ENCODE measurements at places on chromosomes 11 and 22.

- no peak for DNase-seq
These were observed 394 bp downstream of the KIAA1671 start for GRCh38 chr22:24952837-24953383.

GRCh38 chr11:120807414-120808150 lies 216.3 kb upstream of the TBCEL start:
- no peak for DNase-seq

GRCh38 chr11:20021771-20022362 lies 138.4 kb downstream of the DBX1 start:
- DNase-seq: no peak

- DNase-seq: no peak
These were observed 108.5 kb downstream of the TSPAN18 start for GRCh38 chr11:44835296-44835695.

DNA sequence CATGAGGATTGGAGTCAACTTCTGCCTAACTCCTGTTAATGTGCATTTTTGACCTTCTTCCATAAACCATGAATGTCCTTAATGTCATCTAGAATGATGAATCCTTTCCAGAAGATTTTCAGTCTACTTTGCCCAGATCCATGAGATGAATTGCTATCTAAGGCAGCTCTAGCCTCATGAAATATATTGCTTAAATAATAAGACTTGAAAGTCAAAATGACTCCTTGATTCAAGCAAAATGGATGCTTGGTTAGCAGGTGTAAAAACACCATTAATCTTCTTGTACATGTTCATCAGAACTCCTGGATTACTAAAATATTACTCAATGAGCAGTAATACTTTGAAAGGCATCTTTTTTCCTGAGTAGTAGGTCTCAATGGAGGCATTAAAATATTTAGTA lies 238.5 kb upstream of the ZC3H12C start:
- no peak for DNase-seq

DNA sequence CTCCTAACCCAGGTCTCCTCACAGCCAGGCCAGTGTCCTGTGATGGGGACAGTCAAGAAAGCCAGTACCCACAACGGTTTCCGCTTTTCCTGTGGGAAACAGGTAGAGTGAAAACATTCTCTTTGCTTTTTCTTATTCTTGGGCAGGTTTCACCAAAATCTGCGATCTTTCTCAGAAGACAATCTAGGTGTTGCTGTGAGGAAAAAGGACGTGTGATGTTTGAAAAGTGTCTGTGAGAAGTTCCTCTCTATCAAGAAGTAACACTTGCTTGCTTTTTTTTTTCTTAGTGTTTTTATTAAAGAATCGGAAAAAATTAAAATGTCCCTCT lies 9.2 kb upstream of the IL2RB start:
- DNase-seq: no peak

DNA sequence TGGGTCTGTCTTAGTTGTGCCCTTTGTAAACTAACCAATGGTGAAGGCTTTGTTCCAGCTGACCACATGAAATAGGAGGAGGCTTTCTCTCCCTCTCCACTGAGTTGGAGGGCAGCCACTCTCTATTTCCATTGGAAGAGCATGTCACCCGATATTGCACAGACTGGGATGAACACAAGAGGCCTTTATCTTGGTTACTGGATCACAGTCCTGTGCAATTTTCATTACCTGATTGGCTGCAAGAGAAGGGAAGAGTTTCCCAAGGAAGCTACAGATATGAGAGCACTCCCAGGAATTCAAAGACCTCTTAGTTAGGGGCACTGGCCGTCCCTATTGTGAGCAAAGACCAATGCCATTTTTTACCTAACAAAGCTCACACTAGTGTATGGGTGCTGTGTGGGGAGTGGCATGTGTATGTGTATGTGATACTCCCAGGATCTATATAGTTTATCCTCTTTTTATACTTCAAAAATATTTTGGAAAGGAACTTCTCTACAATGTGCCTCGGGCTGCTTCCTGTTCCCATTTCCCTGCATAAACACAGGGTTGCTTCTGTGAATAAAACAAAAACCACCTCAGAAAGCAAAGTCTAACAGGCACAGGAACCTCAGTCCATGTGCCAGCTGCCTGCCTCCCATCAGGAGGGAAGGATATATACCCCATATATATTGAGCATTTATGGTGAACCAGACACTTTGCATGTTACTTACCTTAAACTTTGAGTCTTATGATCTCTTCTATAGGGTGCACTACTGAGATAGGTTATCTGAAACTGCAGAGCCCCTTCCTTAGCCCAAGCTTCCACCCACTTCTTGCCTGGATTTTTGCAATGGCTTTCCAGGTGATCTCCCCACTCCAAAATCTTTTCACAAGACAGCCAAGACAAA lies 126.5 kb downstream of the RASSF10 start:
- no peak for DNase-seq

DNA sequence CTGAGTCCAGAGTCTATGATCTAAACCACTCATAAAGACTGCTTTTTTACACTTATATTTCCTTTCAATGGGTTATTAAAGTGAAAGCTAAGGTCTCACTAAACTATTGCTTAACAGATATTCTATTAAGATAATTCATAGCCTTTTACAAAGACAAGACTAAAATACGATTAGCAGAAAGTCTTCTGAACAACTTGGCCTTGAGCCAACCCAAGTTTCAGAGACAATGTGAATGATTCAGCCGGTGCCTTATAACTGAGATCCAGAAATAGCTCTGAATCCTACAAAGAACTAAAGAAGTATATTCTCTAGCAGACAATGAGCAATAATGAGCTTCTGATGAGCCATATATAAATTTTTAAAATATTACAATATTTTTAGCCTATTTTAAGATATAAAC lies 41.5 kb upstream of the CARD18 start:
- DNase-seq: no peak

DNA sequence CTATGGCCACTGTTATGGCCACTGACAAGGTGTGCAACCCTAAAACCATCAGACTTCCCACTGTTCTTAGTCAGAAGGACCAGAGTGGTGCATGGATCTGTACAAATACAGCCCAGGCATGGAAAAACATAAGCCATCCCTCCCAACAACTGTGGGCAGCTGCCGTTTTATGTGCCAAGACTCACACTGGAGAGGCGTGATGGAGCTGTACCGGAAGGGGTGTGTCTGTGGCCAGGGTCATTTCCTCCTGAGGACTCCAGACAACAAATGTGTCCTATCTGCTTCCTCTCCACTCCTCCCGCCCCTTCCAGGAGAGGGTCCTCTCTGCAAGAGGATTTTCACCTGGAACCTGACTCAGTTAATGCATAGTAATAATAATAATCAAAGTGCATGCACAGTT lies 29.5 kb downstream of the KCNJ1 start:
- peak; percentile 23 for DNase-seq

- no peak for DNase-seq
These were observed 102.3 kb upstream of the SYT13 start for GRCh38 chr11:45388472-45388871.

GRCh38 chr11:35579557-35580396 lies 38.5 kb upstream of the FJX1 start:
- DNase-seq: no peak

GRCh38 chr22:21936151-21936775 lies 16.4 kb downstream of the PPM1F start:
- DNase-seq: no peak

GRCh38 chr11:107370390-107370789 lies 87.2 kb downstream of the CWF19L2 start:
- DNase-seq: no peak

DNA sequence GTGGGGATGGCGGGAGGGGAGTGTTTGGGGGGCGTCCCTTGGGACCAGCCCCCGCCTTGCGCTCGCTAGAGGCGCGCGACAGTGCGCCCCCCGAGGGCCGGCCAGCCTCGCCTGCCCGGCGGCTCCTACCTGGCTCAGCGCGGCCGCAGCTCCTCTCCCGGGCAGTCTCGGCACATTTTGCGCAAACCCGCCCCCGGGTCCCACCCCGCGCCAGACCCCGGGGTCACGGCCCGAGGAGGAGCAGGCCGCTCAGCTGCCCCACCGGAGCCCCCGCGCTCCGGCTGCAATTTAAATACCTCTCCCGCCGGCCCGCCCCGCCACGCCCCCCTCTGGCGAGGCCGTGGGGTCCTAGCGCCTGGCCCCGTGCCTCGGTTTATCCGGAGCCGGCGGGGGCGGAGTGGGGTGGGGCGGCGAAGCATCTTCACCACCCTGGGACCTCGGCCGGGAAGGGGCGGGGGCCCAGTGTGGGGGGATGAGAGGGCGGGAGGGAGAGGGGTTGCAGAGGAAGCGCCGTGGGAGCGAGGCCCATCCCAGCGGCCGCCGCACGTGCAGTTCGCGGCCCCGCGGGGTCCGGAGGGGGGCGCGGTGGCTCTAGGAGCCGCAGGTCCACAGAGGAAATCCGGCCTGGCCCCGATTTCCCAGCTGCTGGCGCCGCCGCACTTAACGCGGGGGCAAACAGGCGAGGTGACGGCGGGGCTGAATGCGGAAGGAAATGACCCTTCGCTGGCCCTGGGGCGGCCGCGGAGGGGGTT lies at the start of gene LRRC32:
Gene LRRC32 (minus strand): TSS at position 263 of the 752 bp plus-strand sequence. CDS start 4,793 bp downstream, outside the sequence.
- no peak for DNase-seq

DNA sequence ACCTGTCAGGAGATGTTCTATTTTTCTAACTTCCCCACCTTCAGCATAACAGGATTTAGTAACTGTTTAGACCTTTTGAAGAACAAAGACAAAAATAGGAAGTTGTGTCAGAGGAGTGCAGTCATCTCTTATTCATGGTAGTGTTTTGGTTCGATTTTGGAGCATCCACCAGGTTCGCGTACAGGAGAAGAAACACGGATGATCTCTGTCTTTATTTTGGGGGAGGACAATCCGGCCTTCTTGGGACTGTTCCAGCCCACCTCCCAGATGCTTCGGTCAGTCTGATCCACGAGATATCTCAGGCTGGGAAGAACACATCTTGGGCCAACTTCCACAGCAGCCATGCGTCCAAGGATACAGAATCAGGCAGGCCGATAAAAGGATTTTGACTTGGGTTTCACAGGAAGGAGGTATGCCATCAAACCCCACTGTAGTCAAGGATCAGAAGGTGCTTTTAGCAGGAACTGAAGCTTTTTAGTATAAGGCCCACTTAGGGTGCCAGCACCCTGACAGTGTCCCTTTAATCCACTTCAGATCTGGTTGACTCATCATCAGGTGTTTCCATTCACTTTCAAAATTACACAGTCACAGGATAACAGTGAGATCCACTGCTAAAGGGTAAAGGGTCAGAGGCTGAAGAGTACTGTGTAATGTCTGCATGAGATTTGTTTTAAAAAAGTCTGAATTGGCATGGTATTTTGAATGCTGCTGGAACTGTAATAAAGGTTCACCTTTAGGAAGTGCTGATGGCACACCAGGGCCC lies 16.5 kb downstream of the PATZ1 start:
- no peak for DNase-seq

GRCh38 chr22:32306561-32306960 lies 51.1 kb upstream of the RFPL3 start:
- no peak for DNase-seq

DNA sequence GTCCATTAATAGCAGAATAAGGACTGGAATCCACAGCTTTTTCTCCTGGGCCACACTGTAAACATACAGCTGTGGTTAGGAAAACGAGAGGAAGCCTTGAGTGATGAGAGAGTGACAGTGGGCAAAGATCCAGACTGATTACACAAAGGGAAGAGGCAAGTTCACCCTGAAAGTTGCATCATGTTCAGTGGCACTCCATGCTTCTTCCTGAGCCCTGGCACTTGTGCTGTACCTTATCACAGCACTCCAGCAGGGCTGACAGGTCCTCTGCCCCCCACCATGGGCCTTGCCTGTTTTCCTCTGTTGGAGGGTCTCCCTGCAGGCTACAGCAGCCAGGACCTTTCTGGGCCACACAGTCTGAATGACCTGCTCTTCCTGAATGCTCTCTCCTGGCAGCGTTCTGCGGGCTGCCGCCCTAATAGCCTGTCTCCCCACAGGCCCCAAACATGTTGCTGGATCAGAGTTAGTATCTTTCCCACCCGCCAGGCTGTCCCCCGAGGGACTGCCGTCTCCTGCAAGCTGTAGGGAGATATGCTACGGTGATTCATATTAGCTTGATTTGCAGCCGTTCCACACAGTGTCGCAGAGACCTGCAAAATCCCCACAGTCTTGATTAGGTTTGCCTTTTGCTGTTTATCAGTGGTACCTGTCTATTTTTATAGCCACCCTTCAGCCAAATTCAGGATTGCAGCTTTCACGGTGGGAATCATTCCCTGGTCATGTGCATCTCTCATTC lies 60.2 kb downstream of the NTM start:
- no peak for DNase-seq

- no peak for DNase-seq
These were observed 30.3 kb downstream of the TRIM66 start for GRCh38 chr11:8652140-8652539.

DNA sequence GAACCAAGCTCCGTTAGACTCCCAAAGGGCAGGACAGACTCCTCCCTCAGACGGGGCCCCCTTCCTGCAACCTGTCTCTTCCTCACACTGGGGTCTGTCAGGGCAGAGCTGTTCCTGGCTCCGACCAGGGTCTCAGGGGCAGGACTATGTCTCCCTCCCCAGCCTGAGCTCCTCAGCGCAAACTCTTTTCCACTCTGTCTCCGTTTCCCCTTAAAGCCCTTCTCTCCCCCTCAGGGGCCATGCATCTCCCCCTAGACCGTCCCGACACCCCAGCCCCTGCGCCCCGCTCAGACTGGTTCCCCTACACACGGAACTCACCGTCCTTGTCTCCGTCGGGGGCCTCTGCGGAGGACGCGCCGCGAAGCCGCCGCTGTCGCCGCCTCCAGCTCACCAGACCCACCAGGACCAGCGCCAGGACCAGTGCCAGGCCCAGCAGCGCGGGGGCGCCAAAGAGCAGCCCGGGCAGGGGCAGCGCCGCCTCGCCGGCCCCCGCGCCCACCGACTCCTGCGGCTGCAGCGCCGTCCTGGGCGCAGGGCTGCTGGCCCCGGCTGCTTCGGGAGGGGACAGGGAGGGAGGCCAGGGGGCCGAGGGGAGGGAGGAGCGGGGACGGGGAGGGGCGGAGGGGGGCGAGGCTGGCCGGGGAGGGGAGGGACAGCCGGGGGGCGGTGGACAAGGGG lies 684 bp downstream of the TNFRSF13C start:
- no peak for DNase-seq
